ENCODE measurements at places on chromosomes 6 and 20. TPM values are rescaled to one million over a fixed set of nuclear protein-coding genes. Genes with fewer than 3 reads are reported as not detected.

The PEX7 gene
- 5.5 TPM for total RNA-seq

The ZC2HC1B gene
- total RNA-seq: not detected

The PCSK2 gene
- total RNA-seq: not detected

The CRIP3 gene
- total RNA-seq: not detected

The STMND1 gene
- not detected for total RNA-seq

The CAP2 gene
- 4.5 TPM for total RNA-seq

The VSX1 gene
- total RNA-seq: not detected

The EDEM2 gene
- 43.8 TPM for total RNA-seq

The THBD gene
- total RNA-seq: 38.6 TPM

The VGLL2 gene
- total RNA-seq: not detected

The CCND3 gene
- total RNA-seq: 51.2 TPM

The ALDH8A1 gene
- total RNA-seq: 0.27 TPM

The SLC22A1 gene
- not detected for total RNA-seq

The TCP11 gene
- total RNA-seq: 0.07 TPM

The DYNLT2 gene
- total RNA-seq: 1.4 TPM

The SPATS1 gene
- not detected for total RNA-seq

The GCLC gene
- 25.5 TPM for total RNA-seq

The ULBP1 gene
- 0.43 TPM for total RNA-seq

The PAX1 gene
- not detected for total RNA-seq

The PTK6 gene
- total RNA-seq: not detected

The PKIB gene
- total RNA-seq: 0.22 TPM

The KHDC1L gene
- not detected for total RNA-seq

The SOBP gene
- total RNA-seq: 6.0 TPM

The CAGE1 gene
- under 0.01 TPM for total RNA-seq

The TXLNB gene
- total RNA-seq: 0.22 TPM

The CAPN11 gene
- 1.6 TPM for total RNA-seq

The SF3B5 gene
- total RNA-seq: 105 TPM

The GSTA2 gene
- not detected for total RNA-seq

The MEI4 gene
- not detected for total RNA-seq

The EPPIN gene
- not detected for total RNA-seq

The TMC2 gene
- not detected for total RNA-seq

The TPX2 gene
- 120 TPM for total RNA-seq

The WDR46 gene
- total RNA-seq: 74.2 TPM

The USP49 gene
- 2.9 TPM for total RNA-seq

The SGK2 gene
- total RNA-seq: 0.53 TPM

The ID1 gene
- 204 TPM for total RNA-seq

The ID4 gene
- total RNA-seq: 0.13 TPM

The CDC5L gene
- total RNA-seq: 34.7 TPM

The CYP24A1 gene
- total RNA-seq: not detected

The RCAN2 gene
- total RNA-seq: 0.13 TPM

The TSPO2 gene
- not detected for total RNA-seq

The OXT gene
- total RNA-seq: not detected

The SPINT4 gene
- total RNA-seq: not detected

The TREML1 gene
- total RNA-seq: not detected

The PDYN gene
- total RNA-seq: not detected

The HLA-DRA gene
- total RNA-seq: not detected

The PSORS1C2 gene
- not detected for total RNA-seq

The PACSIN1 gene
- not detected for total RNA-seq

The RAD21L1 gene
- 0.07 TPM for total RNA-seq

The LIN28B gene
- total RNA-seq: not detected

The VSTM2L gene
- total RNA-seq: not detected
